ENCODE measurements at places on chromosomes 5 and 9.

DNA sequence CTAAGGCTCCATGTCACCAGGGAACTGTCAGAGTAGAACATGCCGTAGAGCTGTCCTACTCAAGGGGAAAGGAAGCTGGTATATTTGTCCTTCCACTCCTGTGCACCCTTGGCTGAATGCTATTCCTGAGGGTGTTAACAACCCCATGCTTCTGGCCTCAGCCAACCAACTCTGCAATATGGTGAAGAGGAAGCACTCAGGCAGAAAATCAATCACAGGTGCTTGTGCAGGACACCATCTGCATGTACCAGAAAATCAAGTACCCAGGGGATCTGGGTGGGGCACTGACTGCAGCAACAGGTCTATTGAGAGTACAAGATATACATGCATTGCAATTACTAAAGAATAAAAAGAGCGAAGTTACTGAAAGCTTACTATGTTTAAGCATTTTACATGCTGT lies 51.4 kb upstream of the NEK6 start:
- DNase-seq: no peak

DNA sequence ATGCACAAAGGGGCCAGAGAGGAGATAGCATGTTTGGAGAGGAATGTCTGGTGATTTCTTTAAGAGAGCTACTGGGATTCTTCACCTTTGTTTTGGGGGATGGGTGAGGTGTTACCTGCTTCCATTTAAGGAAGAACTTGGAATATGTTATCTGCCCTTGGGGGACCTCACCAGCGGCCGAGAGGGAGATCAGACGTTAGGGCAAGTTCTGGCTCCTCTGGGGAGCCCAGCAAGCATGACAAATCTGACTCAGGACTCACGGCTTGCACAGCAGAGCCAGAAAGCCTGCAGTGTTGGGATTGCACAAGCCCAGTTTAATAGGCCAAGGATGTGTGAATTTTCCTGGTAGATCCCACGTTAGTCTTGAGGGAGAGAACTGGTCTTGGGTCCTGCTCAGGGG lies 40.3 kb downstream of the SLC28A3 start:
- DNase-seq: no peak

DNA sequence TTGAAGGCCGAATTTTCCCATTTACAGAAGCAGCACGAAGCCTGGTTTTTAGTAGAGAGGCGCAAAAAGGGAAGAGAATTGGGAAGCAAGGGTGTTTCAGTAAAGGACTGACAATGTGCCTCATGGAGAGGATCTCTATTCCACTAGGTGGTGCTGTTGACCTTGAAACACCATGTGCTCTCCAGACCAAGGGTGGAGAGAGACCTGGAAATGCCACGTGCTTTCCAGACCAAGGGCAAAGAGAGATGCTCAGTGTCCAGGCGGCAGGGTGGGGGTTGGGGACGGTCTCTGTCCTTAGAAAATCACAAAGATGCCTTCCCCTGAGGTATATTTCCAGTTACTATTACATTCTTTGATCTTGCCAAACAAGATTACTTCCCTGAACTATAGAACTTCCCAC lies 425.3 kb downstream of the CSNK1G3 start:
- peak; percentile 34 for DNase-seq

- no peak for DNase-seq
Measured at GRCh38 chr5:146338774-146339714, at the start of gene POU4F3. Gene POU4F3, plus strand, starts transcription at chr5:146338839. Its CDS starts 274 bp downstream, at chr5:146339113.

GRCh38 chr9:7211657-7212056 lies 453.9 kb downstream of the KDM4C start:
- DNase-seq: no peak

GRCh38 chr5:23352446-23352845 lies 155.0 kb upstream of the PRDM9 start:
- DNase-seq: no peak

GRCh38 chr5:68710514-68710913 lies 383.3 kb upstream of the SLC30A5 start:
- no peak for DNase-seq

- peak; percentile 73 for DNase-seq
Measured at GRCh38 chr9:114387680-114388356, at the start of gene AKNA. Gene AKNA, minus strand, starts transcription at chr9:114387982. Its CDS starts 6,649 bp downstream, at chr9:114381333.

DNA sequence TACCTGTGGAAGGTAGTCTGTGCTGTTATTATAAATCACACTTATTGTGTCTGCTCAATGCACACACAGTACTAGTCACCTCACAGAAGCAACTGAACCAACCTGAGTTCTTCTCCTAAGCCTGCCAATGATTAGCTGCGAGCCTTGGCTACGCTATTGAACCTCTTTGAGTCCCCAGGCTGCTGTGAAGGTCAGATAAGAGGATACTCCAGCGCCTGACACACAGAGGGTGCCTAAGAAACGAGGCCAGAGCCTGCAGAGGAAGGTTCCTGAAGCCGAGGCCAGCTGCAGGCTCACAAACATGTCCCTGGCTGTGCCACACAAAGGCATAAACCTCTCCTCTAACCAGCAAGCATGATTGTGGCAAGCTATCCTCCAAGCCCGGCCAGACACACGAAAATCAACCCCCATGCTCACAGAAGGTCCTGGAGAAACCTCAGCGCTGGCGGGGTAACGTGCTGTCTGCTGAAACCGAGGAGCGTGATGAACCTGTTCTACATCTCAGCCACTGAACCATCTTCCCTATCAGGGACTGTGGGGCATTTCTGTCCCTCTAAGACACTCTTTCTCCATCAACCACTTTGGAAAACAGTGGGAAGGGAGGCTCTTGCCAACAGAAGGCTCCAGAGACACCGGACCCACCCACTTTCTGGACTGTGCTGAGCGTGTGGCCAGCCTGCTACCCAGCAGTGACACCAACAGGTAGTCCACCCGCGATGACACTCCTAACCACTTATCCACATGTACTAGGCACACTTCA lies 53.2 kb upstream of the SLC25A51 start:
- DNase-seq: no peak

DNA sequence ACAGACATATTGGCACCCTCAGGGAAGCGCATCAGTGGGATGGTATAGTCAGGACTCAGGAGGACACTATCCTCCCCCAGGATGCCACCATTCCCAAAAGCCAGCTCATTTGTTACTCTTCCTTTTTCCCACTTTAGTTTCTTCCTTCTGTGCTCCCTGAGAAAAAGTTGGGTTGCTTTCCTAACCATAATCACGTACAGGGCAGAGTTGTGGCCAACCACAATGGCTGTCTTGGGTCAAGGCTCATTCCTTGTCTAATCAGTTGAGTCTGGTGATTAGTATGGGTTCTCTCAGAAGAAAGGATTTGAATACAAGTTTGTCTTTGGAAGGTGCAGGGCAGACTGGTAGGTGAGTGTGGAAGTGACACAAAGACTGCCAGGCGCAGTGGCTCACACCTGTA lies 26.6 kb upstream of the ATP6V1G1 start:
- DNase-seq: no peak

DNA sequence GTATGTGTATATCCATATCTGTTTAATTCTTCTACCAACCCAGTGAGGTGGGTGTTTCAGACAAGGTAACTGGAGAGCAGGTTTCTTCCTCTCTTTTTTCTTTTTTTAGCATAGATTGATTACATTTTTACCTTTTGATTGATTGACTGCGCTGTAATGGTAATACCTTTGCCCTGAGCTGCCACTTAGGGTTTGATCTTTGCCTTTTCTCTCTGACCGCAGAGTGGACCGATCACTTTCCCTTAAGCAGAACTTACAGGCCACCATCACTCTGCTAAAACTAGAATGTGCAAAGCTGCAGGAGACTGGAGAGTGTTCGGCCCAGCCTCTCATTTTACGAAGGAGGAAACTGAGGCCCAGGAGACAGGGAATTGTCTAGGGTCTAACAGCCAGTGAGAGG lies 38.0 kb downstream of the RCL1 start:
- no peak for DNase-seq

DNA sequence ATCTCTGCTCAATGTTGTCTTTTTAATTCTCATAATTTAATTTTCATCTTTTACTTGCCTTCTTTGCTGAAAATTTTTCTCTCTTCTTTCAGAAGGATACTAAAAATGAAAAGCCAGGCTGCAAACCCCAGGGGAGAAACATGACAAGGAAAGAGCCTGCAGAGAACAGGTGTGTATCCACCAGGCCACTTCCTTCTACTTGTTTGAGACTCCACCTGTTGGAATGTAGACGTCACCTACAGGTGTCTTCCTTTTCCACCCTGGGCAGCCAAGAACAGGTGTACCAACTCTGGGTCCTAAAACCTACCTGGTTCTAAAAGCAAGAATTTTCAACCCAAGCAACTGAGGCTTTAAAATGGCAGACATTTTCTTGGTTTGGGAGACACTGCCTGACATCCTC lies 166.8 kb downstream of the ATP10B start:
- DNase-seq: no peak

DNA sequence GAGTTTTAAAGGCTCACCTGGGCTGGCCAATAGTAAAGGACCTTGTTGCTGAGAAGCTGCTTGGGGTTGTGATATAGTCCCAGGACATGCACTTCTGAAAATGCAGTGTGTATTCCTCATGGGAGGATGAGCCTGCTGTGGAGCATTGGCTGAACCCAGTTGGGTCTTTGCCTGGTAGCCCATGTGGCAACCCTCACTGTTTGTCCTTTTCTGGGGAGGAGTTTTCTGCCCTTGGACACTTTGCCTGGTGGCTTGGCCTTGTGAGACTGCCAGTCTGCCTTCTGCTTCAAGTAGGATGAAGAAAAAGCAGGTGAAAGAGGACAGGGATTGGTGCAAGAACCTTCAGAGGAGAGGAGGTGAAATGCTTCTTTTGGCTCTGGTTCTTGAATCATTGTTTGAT lies 4.0 kb downstream of the TENT4A start:
- DNase-seq: no peak

DNA sequence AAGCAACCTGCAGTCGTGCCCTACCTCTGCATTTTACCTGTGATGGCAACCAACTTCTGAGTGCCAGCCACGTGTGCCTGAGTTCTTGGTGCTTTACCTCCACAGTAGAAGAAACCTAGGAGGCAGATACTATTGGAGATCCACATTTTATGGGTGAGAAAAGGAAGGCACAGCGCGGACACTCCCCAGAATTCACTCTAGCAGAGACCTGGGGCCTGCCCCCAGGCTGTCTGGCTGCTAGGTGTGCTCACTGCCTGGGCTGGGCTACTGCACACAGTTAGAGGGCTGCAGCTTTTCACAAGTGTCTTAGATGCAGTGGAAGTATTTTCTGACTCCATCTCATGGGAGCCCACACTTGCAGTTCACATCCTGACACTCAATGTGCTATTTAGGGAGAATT lies 598.8 kb upstream of the ADAMTS16 start:
- DNase-seq: no peak

GRCh38 chr5:133421394-133421793 lies 190.9 kb downstream of the FSTL4 start:
- DNase-seq: no peak

GRCh38 chr9:29740518-29740917 lies 2167.2 kb upstream of the C9orf72 start:
- no peak for DNase-seq

DNA sequence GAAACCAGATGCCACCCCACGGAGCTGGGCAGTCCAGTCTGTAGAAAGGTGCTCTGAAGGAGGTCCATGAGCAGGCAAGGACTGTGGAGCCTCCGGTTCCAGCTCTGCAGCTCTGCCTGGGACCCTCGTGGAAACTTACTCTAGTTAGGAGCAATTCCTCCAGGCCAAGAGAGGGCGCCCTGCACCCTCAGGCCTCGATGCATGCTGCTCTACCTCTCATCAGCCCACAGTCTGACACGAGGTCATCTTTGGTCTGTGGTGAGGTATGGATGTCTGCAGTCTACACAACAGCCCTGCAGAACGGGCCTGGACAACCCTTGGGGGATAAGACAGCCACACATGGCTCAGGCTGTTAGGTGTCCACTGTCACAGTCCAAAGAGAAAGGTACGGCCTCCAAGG lies 50.6 kb upstream of the UBTD2 start:
- DNase-seq: no peak

- DNase-seq: no peak
Measured at GRCh38 chr5:42990892-42991291, 49.2 kb downstream of the ANXA2R start.

GRCh38 chr9:71079451-71079850 lies 42.0 kb downstream of the TRPM3 start:
- no peak for DNase-seq

DNA sequence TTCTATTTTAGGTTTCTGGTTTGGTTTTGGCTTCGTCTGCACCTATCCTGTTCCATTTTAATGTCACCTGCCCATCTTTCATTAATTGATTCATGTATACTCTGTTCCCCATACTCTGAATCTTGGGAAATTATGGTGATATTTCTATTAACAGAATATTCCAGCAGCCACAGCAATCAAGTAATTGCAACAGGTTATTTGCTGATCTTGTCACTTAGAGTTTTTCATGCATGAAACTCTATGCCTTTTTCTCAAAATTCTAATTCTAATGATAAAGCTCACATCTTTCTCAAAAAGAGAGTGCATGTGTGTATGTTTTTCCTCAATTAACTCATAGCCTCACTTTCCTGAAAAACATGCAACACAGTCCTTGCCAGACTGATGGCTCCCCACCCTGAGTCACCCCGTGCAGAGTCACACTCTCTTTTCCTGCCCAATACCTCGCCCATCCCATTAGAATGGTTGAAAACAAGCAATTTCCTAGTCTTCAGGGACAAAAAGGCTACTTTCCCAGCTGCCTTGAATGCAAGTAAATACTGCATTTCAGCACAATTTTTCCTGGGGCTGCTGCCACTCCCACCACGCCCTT lies 15.6 kb downstream of the GFRA3 start:
- no peak for DNase-seq

- peak; percentile 88 for DNase-seq
Measured at GRCh38 chr9:32384364-32385151, at the start of gene ACO1. Gene ACO1, plus strand, starts transcription at chr9:32384643. Its CDS starts 20,864 bp downstream, at chr9:32405507.

DNA sequence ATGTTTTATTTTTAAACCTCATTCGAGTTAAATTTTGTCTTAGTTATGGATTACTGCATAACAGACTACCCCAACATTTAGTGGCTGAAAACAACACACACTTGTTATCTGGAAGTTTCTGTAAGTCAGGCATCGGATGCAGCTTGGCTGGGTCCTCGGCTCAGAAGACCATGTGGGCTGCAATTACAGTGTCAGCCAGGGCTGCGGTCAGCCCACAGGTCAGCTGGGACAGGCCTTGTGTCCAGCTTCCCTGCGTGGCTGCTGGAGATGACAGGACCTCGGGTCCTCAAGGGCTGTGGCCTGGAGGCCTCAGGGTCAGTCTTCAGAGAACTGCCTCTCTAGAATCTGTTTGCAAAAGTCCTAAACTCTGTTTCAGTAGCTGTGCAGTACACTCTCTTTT lies 219.0 kb upstream of the IRX1 start:
- no peak for DNase-seq

DNA sequence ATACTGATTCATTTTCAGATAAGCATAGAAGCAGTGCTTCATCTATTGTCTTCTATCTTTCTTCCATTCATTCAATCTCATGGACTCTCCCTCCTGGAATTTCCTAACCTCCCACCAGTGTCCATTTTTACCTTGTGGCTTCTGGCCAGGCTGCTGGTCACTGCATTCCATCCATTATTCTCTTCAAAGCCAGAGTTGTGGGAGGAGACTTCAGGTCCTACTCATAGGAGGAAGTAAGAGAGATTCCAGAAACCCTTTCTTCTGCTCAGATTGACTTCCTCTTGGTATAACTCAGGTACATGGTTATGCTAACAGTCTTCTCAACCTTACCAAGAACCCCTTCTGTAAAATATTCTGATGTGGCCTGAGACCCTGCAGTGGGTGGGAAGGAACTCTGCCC lies 153.3 kb upstream of the SLC12A2 start:
- no peak for DNase-seq

All from globus pallidus (tissue), 1 donor.